ELF-1 (cell line): ENCODE measurements at places on chromosomes 13 and 19.
A peak's percentile ranks its signal among the peaks of the same experiment; 100 is the strongest.

DNA sequence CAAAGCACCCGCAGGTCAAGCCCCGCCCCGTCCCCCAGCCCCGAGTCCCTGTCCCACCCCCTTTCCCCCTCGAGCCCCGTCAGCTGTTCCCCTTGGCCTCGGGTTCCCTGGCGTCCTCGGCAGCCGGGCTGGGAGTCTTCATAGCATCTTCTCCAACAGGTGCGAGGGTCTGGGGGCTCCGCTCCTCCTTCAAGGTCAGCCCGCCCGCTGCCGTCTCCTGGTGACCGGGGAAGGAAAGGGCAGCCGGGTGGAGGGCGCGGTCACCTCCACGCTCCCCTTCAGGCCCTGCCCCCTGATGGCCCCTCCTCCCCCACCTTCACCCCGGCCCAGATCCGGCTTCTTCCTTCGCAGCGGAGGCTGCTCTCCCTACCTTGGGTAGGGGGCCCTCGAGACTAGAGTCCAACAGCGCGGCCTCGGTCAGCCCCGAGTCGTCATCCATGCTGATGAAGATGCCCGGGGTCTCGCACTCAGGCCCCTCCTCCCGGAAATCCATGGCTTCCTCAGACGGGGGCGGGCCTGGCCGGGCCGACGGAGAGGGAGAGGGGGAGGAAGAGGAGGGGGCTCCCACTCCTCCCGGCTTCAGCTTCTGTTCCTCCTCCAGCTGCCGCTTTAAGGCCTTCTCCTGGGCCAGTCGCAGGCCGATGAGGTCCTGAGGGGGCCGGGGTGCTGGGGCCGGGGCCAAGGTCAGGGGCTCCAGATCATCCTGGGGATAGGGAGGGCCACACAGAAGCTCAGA lies 541 bp upstream of the RSPH6A start:
- DNase-seq = peak; percentile 76

- DNase-seq = no peak
Observed at GRCh38 chr13:23140492-23140891, 40.3 kb upstream of the SGCG start.

- DNase-seq = no peak
Observed at GRCh38 chr19:38184815-38185214, 39.2 kb downstream of the DPF1 start.

GRCh38 chr13:77737583-77738200 lies 40.2 kb downstream of the SLAIN1 start:
- DNase-seq = no peak

DNA sequence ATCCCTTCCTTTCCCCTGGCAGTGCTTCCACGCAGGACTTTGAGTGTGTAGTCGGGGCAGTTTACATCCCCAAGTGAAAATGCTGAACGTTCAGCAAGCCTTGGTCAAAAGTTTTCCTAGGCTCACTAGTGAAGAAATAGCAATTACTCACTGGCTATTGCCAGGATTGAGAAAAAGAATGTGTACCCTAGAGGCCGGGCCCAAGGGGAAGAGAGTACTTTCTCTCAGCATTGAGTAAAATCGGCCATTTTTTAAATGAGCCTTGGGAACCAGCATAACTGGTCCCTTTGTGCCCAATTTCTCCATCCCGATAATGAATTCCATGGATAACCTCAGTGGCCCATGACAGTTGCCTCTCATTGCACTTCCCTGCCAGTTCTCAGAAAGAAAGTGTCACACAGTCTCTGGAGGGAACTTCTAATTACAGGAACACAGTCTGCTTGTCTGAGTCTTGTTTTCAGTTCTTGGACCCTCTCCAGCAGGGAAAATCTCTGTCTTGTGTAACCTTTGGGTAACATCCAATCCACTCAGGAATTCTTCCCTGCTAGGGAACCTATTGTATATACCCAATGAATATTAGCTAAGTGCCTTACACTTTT lies 7.3 kb upstream of the OR7D2 start:
- no peak for DNase-seq

DNA sequence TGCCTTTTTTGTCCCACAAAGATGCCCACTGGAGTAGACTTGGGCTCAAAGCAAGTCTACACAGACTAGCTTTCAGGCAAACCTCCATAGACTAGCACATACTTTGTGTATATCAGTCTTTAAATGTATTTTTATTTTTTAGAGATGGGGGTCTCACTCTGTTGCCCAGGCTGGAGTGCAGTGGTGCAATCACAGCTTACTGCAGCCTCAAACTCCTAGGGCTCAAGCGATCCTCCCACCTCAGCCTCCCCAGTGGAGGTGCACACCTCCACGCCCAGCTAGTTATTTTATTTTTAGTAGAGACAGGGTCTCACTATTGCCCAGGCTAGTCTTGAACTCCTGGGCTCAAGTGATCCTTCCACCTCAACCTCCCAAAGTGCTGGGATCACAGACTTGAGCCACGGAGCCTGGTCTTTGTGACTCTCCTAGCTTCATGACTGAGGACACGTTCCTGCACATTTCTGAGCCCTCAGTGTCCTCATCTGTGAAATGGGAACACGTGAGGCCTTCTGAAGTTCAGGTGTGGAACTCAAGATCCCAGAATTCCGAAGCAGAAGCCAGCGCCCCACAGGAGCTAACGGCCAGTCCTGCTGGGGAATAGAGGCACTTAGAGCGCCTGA lies 5.1 kb upstream of the TPM4 start:
- no peak for DNase-seq

DNA sequence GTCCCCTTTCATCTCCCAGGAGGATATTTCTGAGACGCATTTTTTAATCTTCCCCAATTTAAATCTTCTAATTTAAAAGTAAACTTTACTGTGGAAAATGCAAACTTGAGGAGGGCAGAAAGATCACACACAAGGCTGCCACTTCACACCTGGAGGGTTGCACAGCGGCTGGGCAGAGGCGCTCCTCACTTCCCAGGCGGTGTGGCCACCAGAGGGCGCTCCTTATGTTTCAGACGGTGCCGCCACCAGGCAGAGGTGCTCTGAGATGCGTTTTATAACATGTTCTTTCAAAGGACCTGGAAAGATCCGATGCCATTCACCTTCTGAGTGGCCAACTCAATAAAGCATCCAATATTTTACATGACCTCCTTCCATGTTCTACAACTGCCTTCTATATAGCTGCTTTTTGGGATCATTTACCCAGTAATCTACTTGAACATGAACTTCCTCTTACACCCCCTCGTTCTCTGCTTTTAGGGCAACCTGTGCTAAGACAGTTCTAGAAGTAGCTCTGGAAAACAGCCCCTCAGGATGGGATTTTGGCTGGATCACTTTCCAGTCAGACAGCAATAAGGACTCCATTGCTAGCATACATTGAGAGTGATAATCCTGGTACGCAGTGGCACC lies 14.8 kb upstream of the MTUS2 start:
- peak; percentile 49 for DNase-seq

DNA sequence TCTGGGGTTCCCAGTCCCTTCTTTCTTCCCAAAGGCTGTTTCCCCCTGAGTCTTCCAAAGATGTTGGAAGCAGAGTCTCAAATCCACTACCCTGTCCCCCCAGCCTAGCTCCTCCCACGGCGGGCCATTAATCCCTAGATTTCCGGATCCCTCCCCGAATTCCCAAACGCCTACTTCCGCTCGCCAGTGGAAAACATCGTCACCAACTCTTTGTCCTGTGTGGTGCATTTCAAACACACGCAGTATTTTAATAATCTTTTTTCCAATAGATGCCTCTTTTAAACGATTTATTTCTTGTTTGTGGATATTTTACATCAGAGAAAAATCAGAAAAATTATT lies 610 bp downstream of the ZNF791 start:
- peak; percentile 75 for DNase-seq

DNA sequence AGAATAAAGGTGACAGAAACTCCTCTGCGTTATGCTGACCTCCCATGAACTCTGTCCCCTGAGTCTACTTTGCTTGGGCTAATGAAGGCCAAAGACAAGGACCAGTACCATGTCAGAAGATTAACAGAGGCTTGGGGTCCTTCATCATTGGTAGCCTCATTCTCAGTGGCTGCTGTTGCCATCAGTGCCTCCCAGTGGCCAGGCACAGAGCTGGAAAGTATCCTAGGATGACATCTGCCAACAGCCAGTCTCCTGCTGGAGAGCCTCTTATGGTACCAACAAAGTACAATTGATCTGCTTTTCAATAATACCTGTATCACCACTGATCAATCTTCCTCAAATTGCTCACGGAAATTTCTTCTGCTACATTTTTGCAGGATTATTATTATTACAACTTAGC lies 281.6 kb downstream of the DNAJC15 start:
- DNase-seq = no peak

- DNase-seq = no peak
Observed at GRCh38 chr19:34493038-34493648, 11.6 kb downstream of the WTIP start.
